Esophagus squamous epithelium (tissue), 5 donors: ENCODE measurements at places on chromosomes 13 and 19.

DNA sequence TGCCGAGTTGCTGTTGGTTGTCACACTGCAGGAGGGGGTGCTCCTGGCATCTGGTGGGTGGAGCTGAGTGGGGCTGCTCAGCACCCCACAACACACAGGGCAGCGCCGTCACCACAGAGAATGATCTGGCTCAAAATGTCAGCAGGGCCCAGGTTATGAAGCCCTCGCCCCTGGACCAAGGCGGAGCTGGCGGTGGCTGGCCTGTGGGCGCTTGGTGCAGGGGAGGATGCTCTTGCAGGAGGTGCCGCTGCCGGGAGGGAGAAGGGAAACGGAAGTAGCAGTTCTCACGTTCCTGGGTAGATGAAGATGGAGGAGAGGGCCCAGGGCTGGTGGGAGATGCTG is 14.2 kb upstream of the LENG8 start:
- no peak for DNase-seq

GRCh38 chr13:48296528-48296927 is 7.0 kb upstream of the RB1 start:
- DNase-seq, result no peak

DNA sequence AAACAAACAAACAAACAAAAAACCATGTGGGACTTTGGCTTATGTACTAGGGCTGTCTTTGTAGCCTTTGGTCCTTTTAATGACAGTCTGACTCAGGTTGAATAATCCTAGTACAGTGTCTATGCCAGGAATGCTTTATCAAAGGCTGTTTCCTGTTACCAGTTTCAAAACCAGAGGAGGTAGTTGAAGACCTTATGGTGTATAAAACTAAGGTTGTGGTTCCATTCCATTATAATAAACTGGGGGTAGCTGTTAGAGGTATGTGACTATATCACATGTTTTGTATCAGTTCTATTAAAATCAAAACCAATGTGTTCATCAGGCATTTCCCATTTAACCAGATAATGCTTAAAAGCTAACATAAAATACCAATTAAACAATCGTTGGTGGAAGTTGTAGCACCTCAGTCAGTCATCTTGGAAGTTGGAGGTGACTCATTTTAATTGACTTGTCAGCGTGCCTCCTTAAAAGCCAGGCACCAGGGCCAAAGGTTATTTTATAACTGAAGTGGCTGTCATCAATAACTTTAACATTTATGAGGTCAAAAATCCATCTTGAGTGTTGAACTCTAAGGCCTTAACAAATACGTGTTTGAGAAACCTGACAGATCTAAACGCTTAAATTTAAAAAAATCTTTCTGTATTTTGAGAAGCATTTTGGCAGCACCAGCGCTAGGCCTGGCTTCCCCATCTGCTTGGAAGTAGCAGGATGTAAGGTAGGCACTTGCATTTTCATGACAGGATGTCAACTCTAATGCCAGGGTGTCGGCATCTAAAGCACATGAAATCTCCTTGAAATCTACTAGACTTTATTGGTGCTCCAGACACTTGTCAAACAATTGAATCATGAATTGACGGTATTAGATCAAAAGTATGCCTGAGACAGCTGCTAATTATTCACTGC is 162.5 kb downstream of the LMO7 start:
- no peak for DNase-seq

GRCh38 chr13:48194379-48194754 is 38.6 kb upstream of the ITM2B start:
- no peak for DNase-seq

GRCh38 chr19:4124638-4125037 is 716 bp upstream of the MAP2K2 start:
- DNase-seq, result no peak

DNA sequence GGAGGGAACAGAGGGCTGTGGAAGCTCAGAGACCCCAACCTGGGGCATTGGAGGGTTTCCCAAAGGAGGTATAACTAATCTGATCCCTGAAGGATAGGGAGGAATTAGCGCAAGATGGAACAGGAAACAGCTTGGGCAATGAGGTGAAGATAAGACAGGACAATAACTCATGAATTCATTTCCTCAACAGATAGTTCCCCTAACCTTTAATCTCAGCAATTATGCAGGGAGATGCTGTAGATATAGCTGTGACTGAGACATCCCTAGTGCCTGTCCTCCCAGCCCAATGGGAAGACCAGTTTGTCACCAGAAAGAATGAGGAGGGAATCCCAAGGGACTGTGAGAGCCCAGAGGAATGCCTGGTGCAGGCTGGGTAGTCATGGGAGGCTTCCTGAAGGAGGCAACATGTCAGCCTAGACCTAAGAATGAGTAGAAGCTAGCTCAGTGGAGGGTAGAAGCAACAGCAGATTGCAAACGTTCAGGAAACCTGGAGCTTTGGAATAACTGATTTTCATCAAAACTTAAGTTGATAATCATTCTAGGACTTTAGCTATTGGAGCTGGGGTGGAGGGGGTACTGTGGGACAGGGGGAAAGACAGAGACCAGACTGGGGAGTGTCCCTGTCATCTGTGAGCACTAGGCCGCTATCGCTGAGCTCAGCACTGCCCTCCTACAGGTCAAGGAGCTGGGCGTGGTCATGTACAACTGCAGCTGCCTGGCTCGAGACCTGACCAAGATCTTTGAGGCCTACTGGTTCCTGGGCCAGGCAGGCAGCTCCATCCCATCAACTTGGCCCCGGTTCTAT is 18.8 kb downstream of the HIPK4 start:
- no peak for DNase-seq

- DNase-seq, result no peak
Observed at GRCh38 chr13:48121733-48122132, 26.8 kb upstream of the MED4 start.

- no peak for DNase-seq
Observed at GRCh38 chr19:22622020-22622419, 12.1 kb upstream of the ZNF492 start.

DNA sequence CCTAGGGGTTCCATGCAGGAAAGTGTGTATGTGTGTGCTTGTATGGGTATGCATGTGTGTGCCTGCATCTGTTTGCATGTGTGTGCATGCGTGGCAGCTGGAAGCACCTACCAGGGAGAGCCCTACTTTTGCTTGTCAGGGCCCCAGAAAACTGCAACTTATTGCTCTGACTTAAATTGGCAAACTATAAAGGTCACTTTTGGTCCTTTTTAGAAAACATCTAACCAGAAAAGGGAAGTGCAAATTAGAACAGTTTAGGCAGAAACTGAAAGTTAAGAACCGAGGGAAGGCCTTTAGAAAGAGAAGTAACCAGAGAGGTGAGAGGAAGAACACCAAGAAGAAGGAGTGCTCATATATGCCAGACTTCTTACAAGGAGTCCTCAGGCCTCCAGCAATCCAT is 32.5 kb downstream of the DLEU7 start:
- no peak for DNase-seq

DNA sequence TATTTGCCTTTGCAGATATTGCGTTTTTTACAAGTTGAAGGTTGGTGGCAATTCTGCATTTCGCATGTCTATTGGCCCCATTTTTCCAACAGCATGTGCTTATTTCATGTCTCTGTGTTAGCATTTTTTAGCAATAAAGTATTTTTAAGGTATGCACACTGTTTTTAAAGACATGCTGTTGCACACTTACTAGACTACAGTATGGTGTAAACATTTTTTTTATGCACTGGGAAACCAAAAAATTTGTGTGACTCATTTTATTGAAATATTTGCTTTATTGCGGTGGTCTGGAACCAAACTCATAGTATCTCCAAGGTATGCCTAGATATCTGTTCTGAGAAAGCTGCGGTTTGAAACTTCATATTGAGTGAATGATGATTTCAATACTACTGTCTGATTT is 55.4 kb upstream of the RNF113B start:
- DNase-seq, result no peak

DNA sequence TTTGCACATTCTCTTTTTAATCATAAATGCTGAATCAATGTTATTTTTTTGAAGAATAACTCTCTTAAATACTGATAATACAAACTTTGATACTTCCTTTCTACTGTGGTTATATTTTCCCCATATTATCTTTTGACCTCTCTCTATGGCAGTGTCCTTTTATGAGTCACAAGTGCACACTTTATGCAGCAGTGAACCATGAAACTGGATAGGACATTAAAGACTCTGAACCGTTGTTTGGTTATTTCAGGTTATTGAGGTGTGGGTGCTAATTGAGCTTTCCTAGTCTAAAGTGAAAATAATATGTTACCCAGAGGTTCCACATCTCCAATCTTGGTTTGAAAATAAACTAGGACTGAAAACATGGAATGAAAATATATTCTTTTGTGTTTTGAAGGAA is 71.4 kb downstream of the DGKH start:
- DNase-seq, result no peak

DNA sequence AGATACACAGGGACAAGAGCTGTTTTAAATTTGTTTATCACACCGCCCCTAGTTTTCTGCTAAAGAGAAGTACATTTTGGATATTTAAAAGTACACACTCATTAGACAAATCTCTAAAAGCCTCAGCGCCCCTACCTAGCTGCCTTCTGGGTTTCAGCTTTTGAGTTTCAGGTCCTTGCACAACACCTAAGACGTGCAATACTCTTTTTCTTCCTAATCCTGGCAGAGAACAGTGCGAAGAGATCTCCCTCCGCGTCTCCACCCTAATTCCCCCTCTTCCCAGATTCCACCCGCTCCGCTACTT is 421 bp upstream of the KLF5 start:
- DNase-seq, result no peak

DNA sequence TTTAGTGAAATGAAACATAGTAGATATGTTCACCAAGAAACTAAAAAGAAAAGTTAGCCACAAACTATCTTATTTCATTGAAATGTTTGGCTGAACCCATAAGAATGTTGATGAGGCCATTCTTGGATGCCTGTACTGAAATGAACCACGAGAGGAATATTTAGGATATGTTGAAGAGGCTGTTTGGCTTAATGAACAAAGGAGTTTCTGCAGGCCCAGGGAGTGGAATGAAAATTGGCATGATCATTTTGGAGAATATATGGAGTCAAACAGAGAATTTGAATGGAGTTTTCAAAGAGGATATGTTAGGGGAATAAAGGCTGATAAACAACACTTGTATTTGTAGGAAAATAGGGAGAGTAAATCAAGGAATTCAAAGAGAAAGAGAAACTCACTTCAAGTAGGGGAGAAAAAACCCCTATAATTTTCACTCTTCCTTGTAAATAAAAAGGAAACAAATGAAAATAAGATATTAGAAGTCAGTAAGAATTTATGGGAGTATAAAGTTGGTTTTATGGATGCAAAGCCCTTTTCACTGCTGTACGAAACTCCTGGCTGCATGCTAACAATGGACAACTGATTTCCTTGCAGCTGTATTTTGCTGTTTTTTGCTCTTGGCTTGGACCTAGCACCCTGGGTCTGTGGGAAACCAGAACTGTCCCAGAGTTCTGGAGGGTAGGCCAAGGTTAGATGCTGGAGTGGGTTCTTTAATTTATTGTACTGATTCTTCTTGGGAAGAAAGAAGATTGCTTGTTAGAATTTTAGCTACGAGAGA is 36.5 kb downstream of the KL start:
- DNase-seq, result no peak

DNA sequence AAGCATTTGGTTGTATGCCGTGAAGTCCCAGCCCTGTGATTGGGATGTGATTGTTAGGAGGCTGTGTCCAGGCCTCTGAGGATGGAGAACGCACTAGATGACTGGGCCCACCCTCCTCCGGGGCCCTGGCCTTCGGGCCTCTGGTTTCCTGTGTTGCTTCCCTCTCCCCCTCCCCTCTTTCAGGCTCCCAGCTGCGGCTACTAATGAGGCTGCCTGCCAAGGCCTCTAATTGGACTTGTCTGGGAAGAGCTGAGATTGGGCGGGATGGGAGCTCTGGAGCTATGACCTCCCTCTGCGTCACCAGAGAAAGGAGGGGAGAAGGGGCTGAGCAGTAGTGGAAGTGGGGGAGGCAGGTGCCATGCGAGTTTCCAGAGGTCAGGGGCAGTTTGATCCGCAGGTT is 9.9 kb downstream of the PTH2 start:
- DNase-seq, result no peak

- no peak for DNase-seq
Observed at GRCh38 chr19:3178377-3178972, at the start of gene S1PR4. Gene S1PR4 (plus strand): TSS chr19:3178769. CDS start chr19:3178793, 24 bp downstream.

GRCh38 chr19:48249502-48250014 is 6.2 kb downstream of the CARD8 start:
- DNase-seq, result no peak

DNA sequence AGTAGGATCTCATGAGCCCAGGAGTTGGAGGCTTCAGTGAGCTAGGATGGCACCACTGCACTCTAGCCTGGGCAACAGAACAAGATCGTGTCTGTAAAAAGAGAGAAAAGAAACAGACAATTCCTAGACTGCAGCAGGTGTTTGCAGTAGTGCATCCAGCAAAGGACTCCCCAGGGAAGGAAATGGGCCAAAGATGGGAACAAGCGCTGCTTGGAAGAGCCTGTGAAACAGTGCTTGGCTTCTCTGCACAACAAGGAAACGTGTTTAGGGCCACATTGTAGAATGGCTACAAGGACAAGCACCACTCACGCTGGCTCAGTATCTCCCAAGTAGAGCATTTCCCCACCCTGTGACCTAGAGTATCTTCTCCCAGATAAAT is 35.5 kb upstream of the LDLR start:
- no peak for DNase-seq

- no peak for DNase-seq
Observed at GRCh38 chr13:65401315-65401714, 1828.8 kb downstream of the PCDH9 start.

DNA sequence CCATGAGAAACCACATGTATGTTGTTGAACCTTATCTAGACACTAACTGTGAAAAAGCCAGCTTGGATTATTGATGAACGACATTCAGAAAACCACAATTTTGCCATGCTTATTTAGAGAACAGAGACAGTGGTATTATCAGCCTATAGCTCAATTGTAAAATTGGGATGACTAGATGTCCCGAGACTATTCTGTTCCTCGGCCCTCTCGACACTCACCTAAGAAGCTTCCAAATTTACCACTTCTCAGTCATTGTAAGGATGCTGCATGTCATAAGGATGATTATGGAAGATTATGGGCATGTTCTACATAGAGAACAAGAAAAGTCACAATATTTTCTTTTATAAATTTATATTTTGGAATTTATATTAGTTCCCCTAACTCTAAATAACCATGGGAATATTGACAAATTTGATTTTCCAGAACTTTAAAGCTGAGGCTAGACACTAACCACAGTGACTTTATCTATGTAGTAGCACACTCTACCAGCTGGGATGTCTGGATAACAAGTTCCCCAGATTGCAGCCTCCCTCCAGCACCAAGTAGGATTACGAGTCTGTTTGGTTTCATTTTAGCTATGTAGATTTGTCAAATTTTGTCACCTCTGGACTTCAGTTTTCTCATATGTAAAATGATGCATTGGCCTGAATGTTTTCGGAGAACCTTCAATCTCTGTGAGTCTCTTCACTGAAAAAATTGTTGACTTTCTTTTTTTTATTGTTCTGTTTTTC is 513.6 kb downstream of the IRS2 start:
- DNase-seq, result no peak

DNA sequence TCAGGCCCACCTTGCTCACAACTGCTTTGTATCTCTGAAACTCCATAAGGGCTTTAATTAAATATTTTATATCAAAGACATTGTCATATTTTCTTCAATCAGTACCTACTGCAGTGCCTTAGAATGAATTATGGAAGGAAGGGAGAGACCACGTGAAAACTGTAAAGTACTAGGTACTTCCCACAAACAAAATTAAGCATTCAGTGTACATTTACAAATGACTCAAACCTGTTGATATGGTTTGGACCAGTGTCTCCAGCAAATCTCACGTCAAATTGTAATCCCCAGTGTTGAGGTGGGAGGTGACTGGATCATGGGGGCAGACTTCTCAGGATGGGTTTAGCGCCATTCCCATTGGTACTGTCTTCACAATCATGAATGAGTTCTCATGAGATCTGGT is 23.2 kb downstream of the KCTD12 start:
- DNase-seq, result no peak
